ENCODE measurements at places on chromosomes 3 and 15.

- no peak for DNase-seq
These were observed 70.0 kb downstream of the UBE3A start for GRCh38 chr15:25368850-25369249.

- DNase-seq: no peak
These were observed 8.3 kb downstream of the MAPKBP1 start for GRCh38 chr15:41782371-41783282.

GRCh38 chr15:59229015-59229414 lies 22.4 kb downstream of the LDHAL6B start:
- no peak for DNase-seq

DNA sequence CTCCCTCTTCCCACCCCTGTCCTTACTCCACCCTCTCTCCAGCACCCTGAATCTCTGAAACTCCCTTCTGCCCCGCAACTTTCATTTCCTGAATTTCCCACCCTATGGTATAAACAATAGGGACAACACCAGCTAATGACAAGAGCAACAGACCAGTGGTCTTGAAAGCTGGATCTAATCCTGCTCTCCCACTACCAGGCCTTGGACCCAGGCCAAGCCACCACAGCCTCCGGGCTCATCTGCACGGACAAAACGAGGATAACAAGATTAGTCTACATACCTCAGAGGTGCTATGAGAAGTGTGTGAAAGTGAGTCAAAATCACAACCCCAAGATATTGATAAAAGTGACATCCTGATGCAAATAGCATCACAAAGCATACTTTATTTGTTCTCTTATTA lies 128.6 kb downstream of the ERC2 start:
- DNase-seq: no peak

DNA sequence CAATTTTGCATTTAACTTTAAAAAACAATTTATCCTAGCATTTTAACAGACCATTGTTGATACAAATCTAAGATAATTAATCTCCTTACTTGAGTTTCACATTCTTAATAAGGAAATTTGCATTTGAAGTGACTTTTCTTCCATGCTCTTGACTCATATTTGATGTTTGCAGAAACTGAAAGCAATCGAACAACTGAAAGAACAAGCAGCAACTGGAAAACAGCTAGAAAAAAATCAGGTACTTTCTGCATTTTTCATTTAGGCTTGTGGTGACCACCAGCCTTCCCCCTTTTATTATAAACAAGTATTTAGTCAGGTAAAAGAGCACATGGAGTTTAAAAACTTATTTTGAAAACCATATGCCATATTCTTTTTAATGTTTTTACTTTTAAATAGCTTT lies 20.1 kb upstream of the SELENOT start:
- no peak for DNase-seq

GRCh38 chr3:192637803-192638202 lies 89.5 kb downstream of the FGF12 start:
- DNase-seq: no peak

GRCh38 chr15:78004222-78004727 lies 73.2 kb downstream of the TBC1D2B start:
- DNase-seq: no peak

DNA sequence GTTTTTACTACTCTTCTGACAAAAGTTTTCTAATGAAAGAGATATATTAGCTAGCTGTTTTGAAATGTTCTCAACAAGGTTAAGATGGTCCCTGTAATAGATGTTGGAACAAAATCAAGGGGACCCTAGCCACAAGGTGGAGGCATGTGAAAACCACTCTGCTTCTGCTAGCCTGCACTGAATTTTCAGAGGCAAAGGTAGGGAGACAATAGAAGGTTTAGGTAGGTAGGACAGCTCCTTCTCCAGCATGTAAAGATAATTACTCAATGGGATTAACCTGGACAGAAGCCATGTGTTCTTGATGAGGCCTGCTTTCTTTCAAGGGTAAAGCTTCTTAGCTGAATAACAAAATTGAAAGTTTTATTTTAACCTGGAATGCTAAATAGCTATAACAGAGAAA lies 333.5 kb downstream of the LSAMP start:
- no peak for DNase-seq

- DNase-seq: no peak
These were observed 121.2 kb upstream of the RASGRP1 start for GRCh38 chr15:38685686-38686339.
